ENCODE measurements at places on chromosomes 3 and 15. TPM values are rescaled to one million over a fixed set of nuclear protein-coding genes. Genes with fewer than 3 reads are reported as not detected.

The THPO gene
- 0.51 TPM for total RNA-seq

The CHCHD4 gene
- total RNA-seq: 15.9 TPM

The NOX5 gene
- total RNA-seq: 0.33 TPM

The ATP10A gene
- 12.7 TPM for total RNA-seq

The SLC9C1 gene
- total RNA-seq: not detected

The ABTB1 gene
- 8.2 TPM for total RNA-seq

The CHRNA7 gene
- 0.26 TPM for total RNA-seq

The MYRIP gene
- total RNA-seq: under 0.01 TPM

The CDC25A gene
- total RNA-seq: 1.0 TPM

The PLSCR5 gene
- total RNA-seq: not detected

The SOX14 gene
- not detected for total RNA-seq

The FOXL2 gene
- total RNA-seq: under 0.01 TPM

The FBXO40 gene
- not detected for total RNA-seq

The CD200R1 gene
- not detected for total RNA-seq

The TMEM266 gene
- total RNA-seq: 0.26 TPM

Data from fibroblast of lung (primary cell).